Activated naive CD4-positive, alpha-beta T cell treated with Interleukin-2 at 50 U/mL for 16 hours (primary cell): ENCODE measurements at places on chromosomes 1 and 21.

GRCh38 chr1:225851805-225852204 is 30.4 kb downstream of the TMEM63A start:
- DNase-seq: no peak

- no peak for DNase-seq
These were observed 6.1 kb upstream of the AIRE start for GRCh38 chr21:44279354-44280260.

DNA sequence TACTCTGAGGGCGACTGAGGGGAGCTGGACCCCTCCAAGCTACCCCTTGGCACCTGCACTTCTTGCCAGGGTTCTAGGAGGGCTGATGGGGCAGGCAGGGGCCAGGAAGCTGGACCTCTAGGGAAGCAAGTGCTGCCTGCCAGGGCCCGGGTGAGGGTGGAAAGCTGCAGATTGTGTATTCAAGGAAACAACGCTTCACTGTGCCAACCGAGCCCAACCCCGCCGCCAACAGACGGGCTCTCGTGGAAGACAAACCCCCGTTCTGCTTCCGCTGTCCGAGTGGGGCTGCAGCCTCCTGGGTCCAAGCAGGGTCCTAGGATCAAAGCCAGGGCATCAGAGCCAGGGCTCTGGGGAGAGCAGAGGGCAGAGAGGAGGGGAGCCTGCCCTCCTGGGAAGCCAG is 3.2 kb downstream of the EFHD2 start:
- no peak for DNase-seq

- DNase-seq: no peak
These were observed 19.8 kb downstream of the MYOG start for GRCh38 chr1:203065986-203066385.

DNA sequence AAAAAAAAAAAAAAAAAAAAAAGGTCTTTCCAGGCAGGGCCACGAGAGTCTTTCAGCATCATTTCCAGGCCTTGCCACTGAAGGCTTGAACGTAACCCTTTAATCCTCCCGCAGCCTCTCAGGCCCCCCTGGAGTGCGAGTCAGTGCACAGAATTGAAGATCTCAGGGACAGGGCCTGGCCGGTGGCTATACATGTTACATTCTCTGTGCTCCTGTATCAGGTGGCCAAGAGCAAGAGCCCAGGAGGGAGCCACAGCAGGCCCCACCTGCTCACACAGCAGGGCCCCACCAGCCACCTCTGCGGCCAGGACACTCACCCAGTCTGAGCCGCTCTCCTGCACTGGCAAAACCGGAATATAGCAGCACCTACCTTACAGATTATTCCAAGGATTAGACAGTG is 34.1 kb upstream of the SLC25A33 start:
- no peak for DNase-seq

GRCh38 chr1:219959540-219960203 is 31.3 kb upstream of the SLC30A10 start:
- DNase-seq: no peak

GRCh38 chr1:204879351-204879750 is 8.7 kb downstream of the NFASC start:
- DNase-seq: no peak

DNA sequence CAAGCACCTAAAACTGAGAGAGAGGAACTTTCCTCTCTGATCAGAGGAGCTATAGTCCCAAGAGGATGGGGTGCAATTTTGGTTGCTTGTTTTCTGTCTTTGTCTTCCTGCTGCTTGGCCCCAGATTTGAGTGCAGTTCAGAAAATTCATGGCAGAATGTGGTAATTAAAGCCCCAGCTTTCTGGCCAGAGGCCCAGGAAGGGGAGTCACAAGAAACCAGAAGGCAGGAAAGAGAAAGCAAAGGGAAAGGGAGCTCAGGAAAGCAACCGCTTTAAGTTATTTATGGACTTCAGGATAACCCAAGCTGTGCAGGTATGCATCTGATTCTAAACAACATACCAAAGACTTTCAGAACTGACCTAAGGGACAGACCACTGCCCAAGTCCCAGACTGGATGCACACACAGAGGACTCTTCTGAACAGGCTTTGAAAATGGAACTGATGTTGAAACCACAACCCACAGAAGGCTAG is 88.8 kb downstream of the ST3GAL3 start:
- no peak for DNase-seq

GRCh38 chr1:207702317-207702716 is 49.5 kb upstream of the CD46 start:
- DNase-seq: no peak

DNA sequence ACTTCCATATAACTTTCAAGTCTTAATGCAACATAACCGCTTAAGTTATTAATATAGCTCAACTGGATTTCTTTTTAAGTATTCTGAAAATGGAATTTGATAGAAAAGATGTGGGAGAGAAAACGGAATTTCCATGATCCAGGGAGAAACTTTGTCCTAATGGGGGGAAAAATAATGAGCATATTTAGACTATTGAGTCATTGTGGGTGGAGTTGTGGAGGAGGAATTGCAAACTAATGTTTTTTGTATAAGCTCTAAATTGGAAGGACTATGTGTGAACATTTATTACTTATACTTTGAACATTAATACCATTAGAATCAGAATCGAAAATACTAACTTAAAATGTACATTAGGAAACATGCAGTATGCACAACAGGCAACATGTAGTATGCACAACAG is 159.9 kb upstream of the NEGR1 start:
- no peak for DNase-seq

GRCh38 chr1:93765099-93765498 is 83.5 kb upstream of the BCAR3 start:
- DNase-seq: no peak

DNA sequence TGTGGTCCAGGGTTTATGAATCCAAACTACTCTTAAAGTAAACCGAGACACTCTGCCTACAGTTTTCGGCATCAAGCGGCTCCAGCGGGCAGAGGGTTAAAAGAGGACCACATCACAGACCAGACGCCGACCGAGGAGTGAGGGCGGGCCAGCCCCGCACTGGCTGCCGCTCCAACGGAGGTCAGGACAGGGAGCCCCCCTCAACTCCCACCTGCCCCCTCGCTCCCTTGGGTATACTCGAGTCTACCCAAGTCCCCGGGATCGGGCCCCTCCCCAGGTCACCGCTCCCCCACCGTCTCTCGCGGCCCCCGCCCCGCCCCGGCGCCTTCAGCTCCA is 312 bp downstream of the ARNT start:
- DNase-seq: no peak

- no peak for DNase-seq
These were observed 9.3 kb downstream of the TCP10L start for GRCh38 chr21:32576011-32576410.

- no peak for DNase-seq
These were observed 45.4 kb downstream of the KCND3 start for GRCh38 chr1:111943846-111944749.

DNA sequence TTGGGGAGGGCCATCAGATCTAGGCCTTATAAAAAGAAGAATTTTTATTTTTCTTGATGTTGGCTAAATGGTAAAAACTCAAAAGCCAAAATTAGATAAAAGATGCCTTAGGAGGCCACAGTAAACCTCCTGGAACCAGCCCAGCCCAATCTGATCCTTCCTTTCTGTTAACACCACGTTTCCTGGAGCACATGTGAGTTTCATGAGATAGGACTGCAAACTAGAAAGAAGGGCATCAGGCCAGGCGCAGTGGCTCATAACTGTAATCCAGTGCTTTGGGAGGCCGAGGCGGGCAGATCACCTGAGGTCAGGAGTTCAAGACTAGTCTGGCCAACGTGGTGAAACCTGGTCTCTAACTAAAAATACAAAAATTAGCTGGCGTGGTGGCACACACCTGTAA is 6.7 kb downstream of the HSF2BP start:
- DNase-seq: no peak

GRCh38 chr1:40753142-40753882 is 30.3 kb upstream of the KCNQ4 start:
- no peak for DNase-seq

DNA sequence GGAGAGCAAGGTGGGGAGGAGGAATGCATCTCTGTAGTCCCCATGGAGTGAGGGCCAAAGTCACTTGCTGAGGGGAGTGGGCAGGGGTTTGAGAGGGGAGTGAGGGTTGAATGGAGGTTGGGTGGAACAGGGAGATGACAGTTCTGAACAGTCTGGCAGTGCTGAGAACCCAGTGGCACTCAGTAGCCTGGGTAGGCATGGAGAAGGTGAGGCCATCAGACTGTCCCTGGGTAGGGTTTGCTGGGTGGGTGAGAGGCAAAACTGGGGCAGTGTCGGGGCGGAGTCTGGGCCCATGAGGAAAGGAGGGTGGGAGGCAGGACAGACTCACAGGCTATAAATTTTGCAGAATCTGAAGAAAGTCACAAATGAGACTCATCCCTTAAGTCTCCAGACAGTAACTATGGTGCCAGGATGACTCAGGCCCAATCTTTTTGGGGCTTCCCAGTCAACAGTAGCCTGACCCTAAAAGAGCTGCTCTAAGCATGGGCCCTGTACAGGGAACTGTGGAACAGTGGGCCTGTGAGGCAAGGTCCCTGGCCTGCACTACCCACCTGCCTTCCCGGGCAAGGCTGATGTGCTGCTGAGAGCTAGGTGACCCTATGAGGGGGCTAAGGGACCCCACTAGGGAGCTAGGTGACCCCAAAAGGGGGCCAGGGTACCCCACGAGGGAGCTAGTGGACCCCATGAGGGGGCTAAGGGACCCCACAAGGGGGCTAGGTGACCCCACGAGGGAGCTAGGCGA is 51.0 kb upstream of the DMRTB1 start:
- DNase-seq: no peak

DNA sequence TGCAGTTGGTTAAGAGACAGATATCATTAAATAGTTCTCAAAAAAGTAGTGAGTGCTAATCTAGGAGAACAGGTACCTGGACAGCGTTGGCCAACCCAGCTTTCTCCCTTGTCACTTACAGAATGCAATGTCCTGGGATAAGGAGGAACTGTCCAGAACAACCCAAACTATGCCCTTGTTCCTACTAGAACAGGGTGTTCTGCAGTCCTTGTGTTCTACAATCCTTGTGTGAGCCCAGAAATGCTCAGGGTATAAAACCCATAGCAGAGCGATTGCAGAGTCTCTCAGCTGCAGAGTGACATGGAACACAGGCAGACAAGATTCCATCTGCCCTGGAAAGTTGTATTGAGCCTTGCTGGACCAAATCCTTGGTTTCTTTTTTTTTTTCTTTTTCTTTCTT is 83.5 kb upstream of the VANGL1 start:
- no peak for DNase-seq
